Cerebellum (tissue), 4 donors: ENCODE measurements at places on chromosomes 5 and 9. TPM values are rescaled to one million over a fixed set of nuclear protein-coding genes. Genes with fewer than 3 reads are reported as not detected.

- no peak for DNase-seq
Measured at GRCh38 chr5:135456238-135457099, 4.3 kb upstream of the TIFAB start.

DNA sequence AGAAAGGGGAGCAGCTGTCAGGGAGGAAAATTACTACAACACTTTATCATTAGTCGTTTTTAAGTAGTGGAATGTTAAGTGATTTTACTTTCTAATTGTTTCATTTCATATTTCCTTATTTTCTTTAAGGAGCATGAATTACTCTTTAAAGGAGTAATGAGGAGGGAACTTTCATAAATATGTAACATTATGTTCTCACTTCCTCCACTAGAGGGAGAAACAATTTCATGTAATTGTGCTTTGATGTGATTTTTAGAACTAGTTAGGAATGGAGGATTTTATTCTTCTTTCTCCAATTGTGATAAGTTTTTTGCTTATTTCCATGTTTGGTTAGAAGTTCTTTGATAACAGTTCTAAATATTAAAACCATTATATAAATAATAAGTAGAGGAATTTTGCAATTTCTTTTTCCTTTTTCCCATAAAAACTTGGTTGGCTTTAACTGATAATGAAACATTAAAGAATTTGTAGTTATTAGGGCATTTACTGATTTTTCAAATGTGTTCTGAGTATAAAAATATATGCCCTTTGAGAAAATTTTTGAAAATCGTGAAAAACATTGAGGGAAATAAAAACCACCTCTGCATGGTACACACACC lies 25.6 kb downstream of the CEP78 start:
- peak; percentile 16 for DNase-seq

GRCh38 chr5:40666657-40667056 lies 13.1 kb upstream of the PTGER4 start:
- DNase-seq = no peak

DNA sequence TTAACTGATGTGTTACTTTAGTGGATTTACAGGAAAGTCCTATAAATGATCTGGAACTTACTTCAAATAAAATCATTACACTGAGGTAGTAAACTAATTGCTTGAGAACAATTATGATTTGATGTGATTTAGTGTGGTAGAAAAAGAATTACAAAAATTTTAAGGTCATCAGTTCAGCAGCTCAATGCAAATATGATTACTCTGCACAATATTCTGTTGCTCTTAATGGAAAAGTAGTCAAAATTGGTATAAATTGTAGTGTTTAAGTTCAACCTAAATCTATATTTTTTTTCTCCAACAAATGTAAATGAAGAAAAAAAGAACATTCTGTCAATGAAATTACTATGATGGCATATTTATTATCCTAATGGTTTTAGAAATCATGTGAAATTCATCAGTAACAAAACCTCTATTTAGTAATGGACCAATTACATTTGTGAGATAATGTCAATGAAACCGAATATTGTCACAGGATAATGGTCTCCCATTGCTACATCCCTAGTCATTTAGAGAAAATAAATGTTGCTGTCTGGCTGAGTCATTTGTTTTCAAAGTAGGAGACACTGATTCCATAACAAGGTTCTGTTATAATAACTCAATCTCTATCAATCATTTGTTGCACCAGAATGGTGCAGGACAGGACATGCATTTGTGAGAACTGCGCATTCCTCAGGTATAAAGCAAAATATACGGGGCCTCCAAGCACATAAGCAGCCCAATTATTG lies 177.1 kb downstream of the NFIB start:
- no peak for DNase-seq

PAPPA gene
- 0.36 TPM for total RNA-seq

DNA sequence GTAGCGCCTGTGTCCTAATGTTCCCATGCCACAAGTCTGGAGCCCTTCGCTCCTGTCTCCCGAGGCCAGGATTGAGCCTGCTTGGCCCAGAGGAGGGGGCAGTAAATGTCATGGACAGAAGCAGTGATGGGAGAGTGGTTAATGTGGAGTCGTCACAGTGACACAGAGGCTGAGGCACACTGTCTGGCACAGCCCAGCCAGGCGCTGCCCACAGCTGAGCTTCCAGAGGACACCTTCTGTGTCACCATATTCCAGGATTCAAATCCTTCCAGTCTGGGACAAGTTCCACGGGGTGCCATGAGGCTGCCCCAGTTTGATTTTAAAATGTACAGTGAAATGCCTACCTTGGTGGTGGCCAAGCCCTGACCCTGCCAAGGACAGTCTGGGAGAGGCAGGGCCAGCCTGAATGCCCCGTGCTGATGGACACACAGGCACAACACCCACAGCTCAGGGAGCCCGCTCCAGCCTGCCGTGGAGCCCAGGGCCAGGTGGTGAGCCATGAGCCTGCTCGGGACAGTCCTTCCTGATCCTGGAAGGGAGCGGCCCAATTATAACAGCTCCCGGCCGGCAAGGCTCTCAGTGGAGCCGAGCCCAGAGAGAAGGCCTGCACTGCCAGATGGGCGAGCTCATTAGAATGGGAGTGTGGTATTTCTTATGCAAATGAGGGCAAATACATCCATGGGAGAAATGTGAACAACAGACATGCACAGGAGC lies 99.1 kb upstream of the RUFY1 start:
- DNase-seq = peak; percentile 14
